ENCODE measurements at places on chromosomes 5 and 9. TPM values are rescaled to one million over a fixed set of nuclear protein-coding genes. Genes with fewer than 3 reads are reported as not detected.
A peak's percentile ranks its signal among the peaks of the same experiment; 100 is the strongest.

- H3K36me3 ChIP-seq: no peaks in the 10 kb centered on the region
- H3K27me3 ChIP-seq: no peaks in the 10 kb centered on the region
- no peak overlapping the region for H3K27ac ChIP-seq
- H3K4me3 ChIP-seq: no peak overlapping the region
- no peaks in the 10 kb centered on the region for H3K4me1 ChIP-seq
Measured at GRCh38 chr5:51225789-51226742, 157.2 kb upstream of the ISL1 start.

The NEUROG1 gene
- not detected for total RNA-seq

DNA sequence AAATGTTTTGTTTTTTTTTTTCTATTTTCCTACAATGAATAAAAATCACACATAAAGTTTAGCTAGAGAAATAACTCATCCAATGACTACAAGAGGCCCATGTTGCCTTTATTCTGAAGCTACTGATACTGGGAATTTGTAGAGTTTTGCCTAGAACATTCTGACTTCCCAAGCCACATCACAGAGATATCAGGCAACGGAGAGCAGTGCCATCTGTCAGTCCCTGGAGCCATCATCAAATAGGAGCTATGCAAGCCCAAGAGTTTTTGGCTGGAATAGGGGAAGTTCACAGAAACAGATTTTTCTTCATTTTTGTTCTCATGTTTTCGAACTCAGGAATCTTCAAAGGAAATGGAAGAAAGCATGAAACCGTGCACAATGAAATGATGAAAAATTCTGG, 896.6 kb downstream of the TLE1 start:
- no peaks in the 10 kb centered on the region for H3K27me3 ChIP-seq
- H3K27ac ChIP-seq: no peak overlapping the region

The SUSD3 gene
- 10.3 TPM for total RNA-seq

DNA sequence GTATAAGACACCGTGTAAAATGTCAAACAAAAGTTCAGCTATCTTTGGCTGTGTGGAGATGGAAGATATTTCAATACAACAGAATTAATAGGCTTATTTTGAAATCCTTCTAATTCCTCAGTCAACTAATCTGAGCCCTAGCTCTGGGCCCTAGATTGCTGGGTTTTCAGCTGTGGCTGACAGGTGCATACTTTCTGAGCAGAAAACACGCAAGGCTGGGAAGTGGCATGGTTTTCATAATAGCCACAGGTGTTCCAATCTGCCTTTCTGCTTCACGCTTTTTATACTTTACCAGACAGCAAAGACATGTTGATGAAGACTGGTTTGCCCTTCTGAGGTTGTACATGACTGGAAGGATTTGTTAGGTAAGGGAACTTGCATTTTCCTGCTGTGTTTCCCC, 20.7 kb upstream of the XPA start:
- DNase-seq: no peak
- no peaks in the 10 kb centered on the region for H3K4me1 ChIP-seq
- no peak overlapping the region for H3K27ac ChIP-seq
- H3K36me3 ChIP-seq: no peaks in the 10 kb centered on the region
- peaks cover 2% of the 10 kb centered on the region for H3K27me3 ChIP-seq

DNA sequence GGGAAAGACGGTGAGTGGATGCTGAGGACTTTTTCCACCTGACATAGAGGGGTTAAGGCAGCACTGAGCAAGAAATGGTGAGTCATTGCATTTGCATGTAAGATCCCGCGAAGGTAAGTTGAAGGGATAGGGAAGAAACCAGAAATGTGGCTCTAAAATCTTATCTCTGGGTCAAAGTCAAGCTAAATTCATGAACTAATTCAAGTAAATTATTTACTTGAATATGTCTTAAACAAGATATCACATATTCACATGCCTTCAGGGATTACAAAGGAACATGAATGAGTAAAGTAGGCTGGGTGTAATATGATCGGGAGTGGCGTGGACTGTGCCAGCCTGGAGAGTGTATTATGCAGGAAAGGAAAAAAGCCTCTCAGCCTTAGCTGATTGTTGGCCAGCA, 74.4 kb upstream of the EQTN start:
- DNase-seq: no peak
- H3K4me1 ChIP-seq: peaks cover 2% of the 10 kb centered on the region
- no peaks in the 10 kb centered on the region for H3K36me3 ChIP-seq
- H3K27me3 ChIP-seq: no peaks in the 10 kb centered on the region

DNA sequence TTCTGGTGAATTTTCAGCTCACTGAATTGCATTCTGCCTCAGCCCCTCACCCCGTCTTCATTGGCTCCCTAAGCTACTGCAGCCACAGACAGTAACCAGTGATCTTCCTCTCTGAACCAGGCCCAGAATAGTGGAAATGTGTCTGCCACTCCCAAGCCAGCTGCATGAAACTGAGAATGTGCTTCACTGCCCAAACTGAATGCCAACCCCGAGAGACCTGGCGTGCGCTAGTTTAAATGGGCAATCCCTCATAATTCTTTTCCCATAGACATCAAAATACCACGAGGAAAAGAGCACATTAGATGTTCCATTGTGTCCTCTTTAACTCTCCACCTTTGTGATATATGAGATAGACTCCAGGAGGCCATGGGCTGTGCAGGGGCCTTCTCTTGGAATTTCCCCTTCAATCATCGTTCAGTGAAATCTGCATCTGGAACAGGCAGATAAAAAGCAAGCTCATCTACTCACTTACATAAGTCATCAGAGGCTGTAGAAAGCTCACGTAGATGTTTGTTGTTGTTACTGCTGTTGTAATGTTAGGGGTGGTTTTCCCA, 320.2 kb downstream of the NFIB start:
- H3K27ac ChIP-seq: peak overlapping the region; percentile 72
- no peaks in the 10 kb centered on the region for H3K27me3 ChIP-seq
- no peaks in the 10 kb centered on the region for H3K36me3 ChIP-seq
- no peak for DNase-seq
- no peak overlapping the region for H3K4me3 ChIP-seq
- H3K4me1 ChIP-seq: no peaks in the 10 kb centered on the region

The ENTPD2 gene
- total RNA-seq: 0.16 TPM

The OR1Q1 gene
- not detected for total RNA-seq

DNA sequence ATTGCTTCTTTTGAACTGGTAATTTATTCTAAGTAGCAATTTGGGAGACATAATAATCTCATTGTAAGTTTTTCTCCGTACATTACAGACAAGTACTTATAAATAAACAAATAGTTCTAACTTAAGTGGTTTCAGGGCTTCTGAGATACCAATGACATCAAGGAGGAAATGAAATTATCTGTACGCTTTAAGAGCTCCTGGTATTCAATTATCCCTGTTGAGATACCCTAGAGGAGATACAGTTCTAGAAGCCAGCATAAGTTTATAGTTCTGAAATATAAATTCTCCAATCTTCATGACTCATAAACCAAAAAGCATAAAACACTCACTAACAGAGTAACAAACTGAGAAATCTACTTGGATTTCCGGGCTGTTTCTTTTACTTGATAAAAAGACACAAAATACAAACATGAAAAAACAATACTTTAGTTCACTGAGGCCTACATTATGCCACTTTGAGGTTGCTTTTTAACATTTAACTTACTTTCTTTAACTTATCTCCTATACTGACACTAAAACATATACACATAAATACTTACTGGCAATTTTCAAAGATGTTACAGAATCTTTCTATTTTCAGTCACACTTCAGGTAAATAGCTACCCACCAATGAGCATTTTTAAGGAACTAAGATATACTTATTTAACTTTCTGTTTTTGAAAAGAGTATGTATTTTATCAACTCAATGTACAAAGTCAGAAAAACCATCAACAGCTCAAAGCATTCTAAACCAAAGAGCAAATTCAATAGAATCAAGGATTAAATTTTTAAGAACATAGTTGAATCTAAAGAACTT, 7.5 kb downstream of the DCTN4 start:
- no peaks in the 10 kb centered on the region for H3K27me3 ChIP-seq
- H3K27ac ChIP-seq: no peak overlapping the region
- H3K4me1 ChIP-seq: no peaks in the 10 kb centered on the region
- no peak for DNase-seq

The PROB1 gene
- total RNA-seq: 3.0 TPM

- H3K27ac ChIP-seq: no peak overlapping the region
- no peaks in the 10 kb centered on the region for H3K36me3 ChIP-seq
- no peaks in the 10 kb centered on the region for H3K4me1 ChIP-seq
- no peak for DNase-seq
- no peak overlapping the region for H3K4me3 ChIP-seq
- no peaks in the 10 kb centered on the region for H3K27me3 ChIP-seq
Measured at GRCh38 chr5:122749886-122750285, 25.0 kb upstream of the SNX2 start.

- no peak overlapping the region for H3K27ac ChIP-seq
- no peaks in the 10 kb centered on the region for H3K4me1 ChIP-seq
- H3K4me3 ChIP-seq: no peak overlapping the region
- H3K36me3 ChIP-seq: no peaks in the 10 kb centered on the region
Measured at GRCh38 chr5:1106385-1107166, 5.3 kb downstream of the SLC12A7 start.

DNA sequence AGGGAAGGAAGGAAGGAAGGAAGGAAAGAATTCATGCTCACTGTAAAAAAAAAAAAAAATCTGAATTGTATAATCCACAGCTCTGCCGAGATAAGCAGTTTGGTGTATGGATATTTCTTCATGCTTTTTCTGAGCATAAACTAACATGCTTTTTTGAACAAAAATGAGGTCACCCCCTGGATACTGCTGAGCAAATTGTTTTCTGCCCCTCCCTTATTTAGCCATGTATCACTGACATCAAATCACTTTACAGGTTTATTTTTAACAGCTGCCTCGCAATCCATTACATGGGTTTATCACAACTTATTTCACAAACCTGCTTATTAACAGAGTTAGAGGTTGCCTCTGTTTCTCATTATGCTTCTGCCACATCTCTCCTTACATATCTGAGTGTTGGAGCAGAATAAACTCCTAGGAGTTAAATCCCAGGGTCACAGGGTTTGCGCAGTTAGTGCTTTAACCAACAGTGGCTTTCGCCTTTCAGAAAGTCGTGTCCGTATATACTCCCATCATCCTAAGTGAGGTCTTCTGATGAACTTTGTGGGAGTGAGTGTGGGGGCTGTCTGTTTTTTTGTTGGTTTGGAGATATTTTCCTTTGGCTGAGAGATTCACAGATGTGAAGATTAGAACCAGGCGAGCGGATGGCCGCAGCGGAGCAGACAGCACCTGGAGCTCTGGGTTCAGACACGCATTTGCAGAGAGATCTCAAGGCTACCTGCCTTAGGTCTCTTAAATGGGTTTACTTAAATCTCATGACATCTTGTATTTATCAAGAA, 57.7 kb downstream of the AK8 start:
- no peaks in the 10 kb centered on the region for H3K36me3 ChIP-seq
- H3K27ac ChIP-seq: no peak overlapping the region
- no peaks in the 10 kb centered on the region for H3K4me1 ChIP-seq
- no peaks in the 10 kb centered on the region for H3K27me3 ChIP-seq
- DNase-seq: no peak

The DMGDH gene
- total RNA-seq: 1.6 TPM

- no peak for DNase-seq
- H3K4me1 ChIP-seq: no peaks in the 10 kb centered on the region
- no peak overlapping the region for H3K4me3 ChIP-seq
- H3K36me3 ChIP-seq: no peaks in the 10 kb centered on the region
- H3K27ac ChIP-seq: no peak overlapping the region
- no peaks in the 10 kb centered on the region for H3K27me3 ChIP-seq
Measured at GRCh38 chr9:90943341-90943740, 141.7 kb downstream of the SYK start.

GRCh38 chr9:35236692-35237091, 74.9 kb downstream of the UNC13B start:
- H3K4me3 ChIP-seq: no peak overlapping the region
- H3K27ac ChIP-seq: no peak overlapping the region
- DNase-seq: no peak
- H3K4me1 ChIP-seq: no peaks in the 10 kb centered on the region

DNA sequence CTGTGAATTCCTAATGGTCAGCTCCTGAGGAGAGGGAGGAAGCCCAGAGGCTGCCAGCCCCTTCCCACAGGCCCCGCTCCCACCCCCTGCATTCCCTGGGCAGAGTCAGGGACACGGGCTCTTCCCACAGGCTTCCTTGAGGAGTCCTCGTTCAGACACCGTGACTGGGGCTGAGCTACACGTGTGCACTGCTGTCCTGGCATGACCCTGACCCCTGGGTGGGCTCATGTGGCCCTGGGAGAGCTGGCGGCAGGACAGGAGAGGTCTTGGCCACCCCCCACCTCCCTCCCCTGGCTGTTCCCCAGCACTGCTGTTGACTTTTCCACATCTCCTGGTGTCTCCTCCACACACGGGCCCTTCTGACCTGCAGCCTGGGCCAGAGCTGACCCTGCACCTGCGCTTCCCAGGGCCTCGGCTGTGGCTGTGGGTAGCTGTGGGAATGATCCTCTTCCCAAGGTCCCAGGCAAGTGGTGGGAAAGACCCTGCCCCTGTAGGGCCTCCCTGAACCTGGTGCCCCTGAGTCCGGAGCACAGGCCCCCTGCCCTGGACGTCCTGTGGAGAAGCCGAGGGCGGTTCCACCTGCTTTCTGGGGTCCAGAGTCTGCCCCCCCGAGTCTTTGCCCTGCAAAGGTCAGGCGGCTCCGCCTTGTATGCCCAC, 56.5 kb upstream of the NKD2 start:
- H3K27me3 ChIP-seq: no peaks in the 10 kb centered on the region
- no peak for DNase-seq
- no peaks in the 10 kb centered on the region for H3K4me1 ChIP-seq
- no peaks in the 10 kb centered on the region for H3K36me3 ChIP-seq

GRCh38 chr5:76604838-76605237, 18.4 kb downstream of the F2RL2 start:
- no peaks in the 10 kb centered on the region for H3K4me1 ChIP-seq
- H3K27me3 ChIP-seq: no peaks in the 10 kb centered on the region
- no peak for DNase-seq
- H3K4me3 ChIP-seq: no peak overlapping the region
- H3K36me3 ChIP-seq: no peaks in the 10 kb centered on the region
- H3K27ac ChIP-seq: no peak overlapping the region

DNA sequence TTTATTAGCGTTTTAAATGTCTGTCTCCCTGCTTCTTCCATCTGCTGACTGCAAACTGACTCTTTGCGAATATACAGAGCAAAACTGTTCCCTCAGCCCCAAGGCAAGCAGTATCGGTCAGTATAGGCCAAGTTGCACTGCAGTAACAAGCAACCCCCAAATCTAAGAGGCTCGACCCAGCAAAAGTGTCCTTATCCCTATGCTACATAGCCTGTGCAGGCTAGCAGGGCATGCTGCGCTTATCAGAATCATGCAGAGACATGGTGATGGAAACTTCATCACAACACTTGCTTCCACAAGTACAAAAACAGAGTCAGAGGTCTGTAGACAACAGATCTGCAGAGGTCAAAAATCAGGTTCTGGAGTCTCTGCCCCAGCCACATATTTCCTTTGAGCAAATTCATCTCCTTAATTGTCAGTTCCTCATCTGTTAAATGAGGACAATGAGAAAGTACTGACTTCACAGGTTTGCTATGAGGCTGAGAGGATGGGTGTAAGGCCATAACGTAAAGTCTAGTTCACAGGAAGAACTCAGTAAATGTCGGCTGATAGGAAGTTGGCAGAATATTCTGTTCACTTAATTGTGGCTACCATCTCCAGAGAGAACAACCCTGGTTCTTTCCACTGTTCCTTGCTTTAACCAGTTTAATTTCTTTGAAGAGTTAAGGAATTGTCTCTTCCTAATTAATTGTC, 9.6 kb upstream of the IL17B start:
- H3K27ac ChIP-seq: peak overlapping the region; percentile 95
- peaks cover 1% of the 10 kb centered on the region for H3K4me1 ChIP-seq
- no peaks in the 10 kb centered on the region for H3K36me3 ChIP-seq
- DNase-seq: peak; percentile 1
- no peak overlapping the region for H3K4me3 ChIP-seq
- no peaks in the 10 kb centered on the region for H3K27me3 ChIP-seq

The RETREG1 gene
- 9.7 TPM for total RNA-seq

- DNase-seq: no peak
- no peaks in the 10 kb centered on the region for H3K27me3 ChIP-seq
- no peaks in the 10 kb centered on the region for H3K36me3 ChIP-seq
- no peaks in the 10 kb centered on the region for H3K4me1 ChIP-seq
Measured at GRCh38 chr9:88645172-88645878, 110.3 kb downstream of the NXNL2 start.

The PRXL2C gene
- total RNA-seq: 21.0 TPM

Measured in aorta (tissue), 5 donors.